ENCODE measurements at places on chromosomes 5 and 9.

DNA sequence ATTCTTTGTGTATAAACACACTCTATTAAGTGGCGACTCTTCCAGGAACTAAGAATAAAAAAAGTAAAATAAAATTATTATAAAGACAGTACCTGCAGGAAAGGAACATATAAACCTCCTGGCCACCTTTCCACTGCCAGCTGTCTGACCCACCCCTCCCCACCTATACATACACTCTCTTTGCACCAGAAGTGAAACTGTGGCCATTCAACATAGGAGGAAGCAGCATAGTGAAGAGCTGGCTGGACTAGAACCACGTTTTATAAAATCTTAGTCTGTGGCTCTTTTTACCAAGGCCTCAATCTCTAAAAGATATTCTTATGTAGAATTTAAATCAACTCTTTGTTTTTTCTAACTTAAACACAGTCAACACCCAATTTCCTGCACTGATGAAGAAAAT, 289.6 kb downstream of the GABRB2 start:
- DNase-seq, result no peak

DNA sequence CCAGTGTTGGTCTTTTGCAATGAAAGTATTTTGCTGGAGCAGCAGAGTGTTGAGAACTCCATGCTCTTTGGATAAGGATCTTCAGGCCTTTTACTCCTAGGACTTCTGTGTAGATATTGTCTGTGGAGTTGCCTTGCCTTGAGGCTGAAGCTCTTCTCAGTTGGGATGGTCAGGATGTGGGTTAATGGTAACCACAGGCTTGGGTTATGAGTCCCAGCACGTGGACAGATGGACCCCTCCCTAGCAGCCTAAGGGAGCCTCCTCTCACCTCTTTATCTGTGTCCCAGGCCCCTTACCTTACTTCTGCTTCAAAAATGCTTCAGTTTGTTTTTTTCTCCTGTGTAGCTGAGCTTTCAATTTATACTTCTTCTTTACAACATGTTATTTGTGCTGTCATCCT, 109.9 kb downstream of the MEGF10 start:
- no peak for DNase-seq

- peak; percentile 70 for DNase-seq
Observed at GRCh38 chr5:56838409-56839039, 23.2 kb downstream of the MAP3K1 start.

GRCh38 chr9:134411440-134412297, 85.4 kb downstream of the RXRA start:
- DNase-seq, result no peak

GRCh38 chr9:114487607-114488300, 17.5 kb downstream of the WHRN start:
- DNase-seq, result peak; percentile 51

DNA sequence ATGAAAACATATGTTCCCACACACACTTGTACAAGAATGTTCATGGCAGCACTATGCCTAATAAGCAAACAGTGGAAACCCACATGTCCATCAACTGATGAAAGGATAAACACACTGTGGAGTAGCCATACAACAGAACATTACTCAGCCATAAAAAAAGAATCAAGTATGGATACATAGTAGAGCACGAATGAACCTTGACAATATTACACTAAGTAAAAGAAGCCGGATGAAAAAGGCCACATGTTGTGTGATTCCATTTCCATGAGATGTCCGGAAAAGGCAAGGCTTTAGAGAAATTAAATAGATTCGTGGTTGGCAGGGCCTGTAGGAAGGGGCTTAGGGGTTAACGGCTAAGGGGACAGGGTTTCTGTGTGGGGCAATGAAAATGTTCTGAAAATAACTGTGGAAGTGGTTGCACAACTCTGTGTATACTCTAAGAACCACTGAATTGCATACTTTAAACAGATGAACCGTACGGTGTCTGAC, 51.4 kb downstream of the COL23A1 start:
- DNase-seq, result no peak

GRCh38 chr9:4119778-4120554, 179.9 kb downstream of the GLIS3 start:
- no peak for DNase-seq

DNA sequence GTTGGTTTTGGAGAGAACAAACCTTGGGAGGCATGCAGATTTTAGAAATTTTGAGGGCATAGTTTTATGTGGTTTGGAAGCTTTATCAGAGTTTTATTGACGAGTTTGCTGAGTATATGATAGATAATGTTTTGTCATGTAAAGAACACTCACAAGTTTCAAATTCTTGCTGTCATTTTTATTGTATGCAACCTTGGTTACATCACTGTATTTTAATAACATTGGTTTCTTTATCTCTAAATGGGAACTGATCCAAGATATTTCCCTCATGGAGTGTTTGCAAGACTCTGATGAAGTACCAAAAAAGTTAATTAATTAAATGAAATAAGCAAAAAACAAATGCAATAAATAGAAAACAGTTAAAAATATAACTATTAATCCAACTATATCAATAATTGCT, 170.3 kb downstream of the SMC2 start:
- DNase-seq, result no peak

DNA sequence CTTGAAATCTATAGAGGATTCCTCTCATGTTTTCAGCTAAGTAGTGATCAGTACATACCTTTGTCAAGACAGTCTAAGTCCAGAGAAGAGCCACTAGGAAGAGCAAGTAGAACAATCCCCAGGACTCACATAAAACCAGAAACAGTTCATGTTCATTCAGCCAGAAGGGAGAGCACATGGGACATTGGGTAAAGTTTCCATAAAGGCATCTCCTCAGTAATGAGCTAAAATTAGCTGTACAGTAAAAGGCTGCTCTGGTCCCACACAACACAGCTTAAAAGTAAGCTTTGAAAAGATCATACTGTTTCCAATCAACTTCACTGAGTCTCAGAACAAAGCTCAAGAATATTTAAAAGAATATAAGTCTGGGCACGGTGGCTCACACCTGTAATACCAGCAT, 32.4 kb downstream of the HOMER1 start:
- no peak for DNase-seq

- no peak for DNase-seq
Observed at GRCh38 chr9:105572455-105572854, 14.5 kb downstream of the FKTN start.

- DNase-seq, result no peak
Observed at GRCh38 chr9:101050650-101051049, 22.1 kb downstream of the PLPPR1 start.

DNA sequence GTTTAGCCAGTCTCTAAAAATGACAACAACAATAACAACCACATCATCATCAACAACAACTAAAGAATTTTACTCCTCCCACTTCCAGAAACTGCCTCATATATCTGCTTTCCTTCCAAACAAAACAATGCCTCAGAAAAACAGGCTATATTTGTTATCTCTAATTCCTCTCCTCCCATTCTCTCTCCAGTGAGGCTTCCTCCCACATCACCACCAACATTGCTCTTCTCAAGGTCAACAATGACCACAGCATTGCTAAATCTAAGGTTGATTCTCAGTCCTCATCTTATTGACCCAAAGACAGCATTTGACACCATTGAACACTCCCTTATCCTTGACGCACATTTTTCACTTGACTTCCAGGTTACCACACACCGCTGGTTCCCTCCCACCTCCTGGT, 38.1 kb upstream of the PRUNE2 start:
- DNase-seq, result no peak

- no peak for DNase-seq
Observed at GRCh38 chr5:16578474-16578883, 38.3 kb downstream of the RETREG1 start.

Measured in dermis microvascular lymphatic vessel endothelial cell (primary cell).